SK-MEL-5 (cell line): ENCODE measurements at places on chromosomes 4 and X. TPM values are rescaled to one million over a fixed set of nuclear protein-coding genes. Genes with fewer than 3 reads are reported as not detected.

Gene TAB3
- total RNA-seq: 28.0 and 29.4 TPM in 2 replicates

Gene IL9R
- total RNA-seq: 0.16 TPM in 1 of 2 replicates, not detected in the other

Gene ACE2
- 0.05 TPM in 1 of 2 replicates, not detected in the other for total RNA-seq

Gene GPRASP1
- total RNA-seq: 0.48 and 0.83 TPM in 2 replicates

Gene MSX1
- 4.3 and 4.5 TPM in 2 replicates for total RNA-seq

Gene CYP2U1
- total RNA-seq: 8.6 and 9.5 TPM in 2 replicates

Gene NUP62CL
- total RNA-seq: 4.5 and 4.6 TPM in 2 replicates

Gene RADX
- 7.3 and 7.4 TPM in 2 replicates for total RNA-seq
